ENCODE measurements at places on chromosomes 7 and 10.

GRCh38 chr7:26153823-26154783 is 2.1 kb downstream of the NFE2L3 start:
- DNase-seq: no peak

DNA sequence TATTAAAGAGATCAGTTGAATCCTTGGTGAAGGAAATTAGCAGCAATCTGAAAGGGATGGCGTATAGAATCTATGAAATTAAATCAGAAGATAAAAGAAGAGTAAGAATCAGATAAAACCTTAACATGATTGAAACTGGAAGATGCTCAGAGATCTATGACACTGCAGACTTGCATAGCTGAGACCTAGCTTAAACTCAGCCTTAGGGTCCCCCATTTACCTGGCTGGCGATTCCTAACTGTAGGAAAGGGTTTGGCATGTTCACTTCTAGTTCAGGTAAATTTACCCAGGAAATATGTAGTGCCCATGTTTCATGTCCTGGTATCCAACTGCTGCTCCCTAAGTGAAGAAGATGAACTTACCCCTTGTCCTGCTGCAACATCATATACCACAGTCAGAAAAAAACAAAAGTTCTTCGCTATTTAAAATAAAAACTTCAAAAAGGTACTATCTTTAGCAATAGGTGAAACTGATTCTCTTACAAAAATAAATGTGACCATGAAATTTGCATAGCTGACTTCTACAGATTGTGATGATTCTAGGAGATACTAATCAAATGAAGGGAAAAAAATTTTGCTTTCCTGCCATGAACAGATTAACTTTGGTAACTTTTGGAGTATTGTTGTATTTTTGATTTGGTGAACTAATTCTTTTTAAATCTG is 47.8 kb upstream of the TMEM243 start:
- DNase-seq: no peak

- no peak for DNase-seq
These were observed 16.6 kb upstream of the PTN start for GRCh38 chr7:137360087-137360679.

DNA sequence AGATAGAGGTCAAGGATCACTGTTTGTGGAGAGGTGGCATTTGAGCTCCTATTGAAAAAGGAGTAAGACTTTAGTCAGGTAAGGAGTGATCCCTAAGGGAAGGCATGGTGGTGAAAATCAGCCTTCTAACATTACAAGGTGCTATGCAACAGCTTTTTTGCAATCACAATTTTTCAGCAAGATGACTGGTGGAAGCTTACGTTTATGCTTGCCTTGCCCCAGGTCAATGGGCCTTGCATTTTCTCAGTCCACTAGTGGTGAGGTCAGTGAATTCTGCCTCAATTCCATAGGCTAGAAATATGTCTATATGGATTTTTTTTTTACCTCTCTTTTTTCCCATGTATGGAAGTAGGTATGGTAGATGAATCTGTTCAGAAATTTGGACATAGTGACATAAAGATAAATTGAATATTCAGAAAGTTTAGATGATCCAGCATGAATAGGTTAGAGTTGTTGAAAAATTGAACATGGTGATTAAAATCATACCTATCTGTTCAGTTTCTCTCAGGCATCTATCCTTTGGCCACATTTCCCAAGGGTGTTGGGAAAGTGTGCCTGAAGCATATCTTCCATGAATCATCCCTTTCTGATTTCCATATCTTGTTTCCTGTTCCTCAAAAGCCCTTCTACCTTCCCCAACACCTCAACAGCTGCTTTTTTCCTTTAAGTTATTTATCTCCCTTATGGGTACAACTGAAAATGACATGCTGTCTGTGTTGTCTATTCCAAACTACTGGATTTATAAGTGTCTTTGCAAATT is 71.9 kb upstream of the PTPRZ1 start:
- no peak for DNase-seq

DNA sequence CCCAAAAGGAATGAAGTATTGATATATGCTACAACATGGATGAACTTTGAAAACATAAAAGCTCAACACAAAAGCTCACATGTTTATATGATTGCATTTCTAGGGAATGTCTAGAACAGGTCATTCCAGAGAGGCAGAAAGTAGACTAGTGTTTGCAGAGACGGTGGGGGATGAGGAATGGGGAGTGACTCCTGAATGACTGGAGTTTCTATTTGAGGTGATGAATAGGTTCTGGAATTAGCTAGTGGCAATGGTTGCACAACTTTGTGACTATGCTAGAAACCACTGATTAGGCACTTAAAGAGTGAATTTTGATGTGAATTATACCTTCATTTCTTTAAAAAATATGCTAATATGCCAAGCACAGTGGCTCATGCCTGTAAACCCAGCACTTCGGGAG is 6.9 kb downstream of the KPNA7 start:
- DNase-seq: no peak

DNA sequence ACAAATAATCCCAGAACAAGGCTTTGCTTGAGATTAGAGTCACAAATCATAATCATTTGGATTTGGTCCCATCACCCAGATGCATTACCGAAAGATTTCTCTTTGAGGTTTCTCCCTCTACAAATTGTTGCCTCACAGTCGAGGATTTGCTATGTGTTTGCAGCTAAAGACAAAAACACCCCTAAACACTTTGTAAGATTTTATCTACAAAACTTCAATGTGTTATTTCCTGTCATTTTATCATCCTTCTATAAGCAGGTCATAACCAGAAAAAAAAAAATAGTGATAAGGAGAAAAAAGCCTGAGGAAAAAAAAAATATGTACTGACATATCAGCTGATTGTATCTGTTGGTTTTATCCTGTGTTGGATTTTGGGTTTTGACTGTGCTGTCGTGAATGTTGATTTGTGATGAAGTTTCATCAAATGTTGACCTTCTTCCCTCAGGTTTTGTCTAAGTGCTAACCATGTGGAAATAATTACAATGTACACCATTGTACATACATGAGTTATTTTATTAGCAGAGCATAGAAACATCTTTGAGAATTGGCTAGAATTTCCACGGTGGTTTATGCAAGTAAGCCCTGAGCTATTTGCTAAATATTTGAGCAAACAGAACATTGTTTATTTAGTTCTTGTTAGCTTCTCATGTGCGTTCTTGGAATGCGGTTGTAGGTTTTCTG is 274.4 kb downstream of the NEBL start:
- no peak for DNase-seq

DNA sequence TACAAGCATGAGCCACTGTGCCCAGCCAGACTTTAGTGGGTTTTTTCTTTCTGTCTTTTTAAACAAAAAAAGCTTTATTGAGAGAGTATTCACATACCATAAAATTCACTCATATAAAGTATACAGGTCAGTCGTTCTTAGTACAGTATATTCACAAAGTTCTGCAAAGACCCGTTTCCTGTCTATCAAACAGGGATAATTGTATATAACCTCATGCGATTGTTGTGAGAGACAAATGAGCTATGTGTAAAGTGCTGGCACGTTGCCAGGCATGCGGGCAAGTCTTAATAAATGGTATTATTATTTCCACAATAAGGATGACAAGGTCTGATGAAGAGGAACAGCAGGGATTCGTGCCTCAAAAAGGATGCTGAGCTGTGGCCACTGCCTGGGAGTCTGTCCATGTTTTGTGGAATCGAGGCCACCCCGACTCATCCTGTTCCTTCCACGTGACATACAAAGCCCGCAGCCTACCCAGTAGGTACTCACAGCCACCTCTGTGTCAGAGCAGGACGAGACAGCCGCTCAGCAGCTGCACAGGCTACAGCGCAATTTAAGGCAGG is 51.6 kb downstream of the SMKR1 start:
- peak; percentile 10 for DNase-seq

DNA sequence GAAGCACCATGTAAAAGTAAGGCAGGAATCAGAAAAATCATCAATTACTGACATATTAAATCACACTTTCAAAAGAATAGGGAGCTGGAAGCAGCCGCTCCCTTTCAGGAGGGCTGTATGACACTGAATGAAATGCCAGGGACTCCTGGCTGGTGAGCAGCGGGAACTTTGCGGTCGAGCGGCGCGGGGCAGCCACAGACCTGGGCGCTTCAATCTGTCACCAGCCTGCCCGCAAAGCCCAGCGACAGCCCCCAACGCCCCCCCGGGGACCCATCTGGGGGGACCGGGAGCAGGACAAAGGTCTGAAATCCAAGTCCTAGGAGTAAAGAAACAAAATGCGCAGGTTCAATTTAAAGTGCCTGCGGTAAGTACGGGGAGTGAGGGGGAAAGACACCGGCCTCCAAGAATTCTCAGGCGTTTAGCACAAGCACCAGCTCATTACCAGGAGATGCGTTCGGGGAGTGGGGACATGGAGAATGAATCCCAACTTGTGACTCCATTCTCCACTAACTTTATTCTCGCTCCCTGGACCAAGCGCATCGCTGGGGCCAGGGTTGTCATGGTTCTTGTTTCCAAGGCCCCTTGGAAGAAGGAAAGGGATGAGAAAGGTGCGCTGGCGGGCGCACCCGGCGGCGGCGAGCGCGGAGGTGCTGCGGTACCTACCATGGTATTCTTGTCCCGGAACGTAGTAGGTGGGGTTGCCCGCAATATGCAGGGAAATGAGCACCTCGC is 824 bp downstream of the RELN start:
- DNase-seq: no peak

DNA sequence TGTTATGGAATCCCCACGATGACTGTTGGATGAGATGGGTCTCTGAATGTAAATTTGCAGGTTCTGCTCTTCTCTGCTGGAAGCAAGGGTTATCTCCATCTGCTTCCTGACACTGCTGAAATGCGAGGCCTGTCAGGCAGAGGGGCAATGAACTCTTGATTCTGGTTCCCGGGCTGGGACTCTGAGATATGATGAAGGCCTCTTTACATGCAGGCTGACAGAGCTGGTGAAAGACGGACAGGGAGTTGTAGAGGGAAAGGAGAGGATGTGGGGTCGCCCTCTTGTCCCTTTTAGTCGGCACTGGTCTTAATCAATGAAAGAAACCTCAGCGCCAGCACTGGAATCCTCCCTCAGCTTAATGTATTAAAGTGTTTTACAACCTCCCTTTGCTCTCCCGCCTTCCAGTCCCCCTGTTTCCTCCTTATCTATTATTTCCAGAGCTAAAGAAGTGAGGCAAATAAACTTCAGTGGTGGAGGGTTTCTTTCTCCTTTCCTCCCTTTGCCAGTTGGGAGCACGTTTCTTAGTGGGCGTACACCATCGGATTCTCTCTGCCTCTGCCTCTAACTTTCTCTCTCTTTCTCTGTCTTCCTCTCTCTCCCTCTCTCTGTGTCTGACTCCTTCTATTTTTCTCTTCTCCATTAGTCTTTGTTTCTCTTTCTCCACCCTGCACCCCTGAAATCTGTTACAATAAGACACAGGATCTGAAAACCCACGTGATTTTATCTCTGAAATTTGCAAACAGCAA is 145.6 kb downstream of the BAMBI start:
- no peak for DNase-seq

GRCh38 chr7:156617215-156617614 is 23.4 kb upstream of the RNF32 start:
- no peak for DNase-seq

GRCh38 chr10:62005281-62005680 is 103.8 kb downstream of the ARID5B start:
- no peak for DNase-seq

DNA sequence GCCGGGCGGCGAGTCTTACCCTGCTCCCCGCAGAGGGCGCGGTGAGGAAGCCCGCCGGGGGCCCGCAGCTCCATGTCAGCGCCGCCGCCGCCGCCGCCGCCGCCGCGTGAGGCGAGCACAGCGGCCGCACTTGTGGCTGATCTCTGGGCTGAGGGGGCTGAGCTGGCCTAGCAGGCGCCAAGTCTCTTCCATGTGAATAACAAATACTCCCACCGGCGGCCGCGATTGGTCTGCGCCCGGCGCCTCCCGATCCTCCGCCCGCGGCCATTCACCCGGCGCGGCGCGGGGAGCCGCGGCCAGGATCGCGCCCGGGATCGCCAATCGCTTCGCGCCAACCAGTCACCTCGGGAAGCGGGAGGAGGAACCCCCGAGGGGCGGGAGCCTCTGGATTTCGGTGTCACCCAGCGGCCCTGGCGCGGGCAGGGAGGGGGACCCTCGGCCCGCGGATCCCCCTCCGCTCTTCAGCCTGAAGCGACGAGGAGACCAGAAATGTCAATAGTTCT is at the start of gene GRM8:
Gene GRM8 (minus strand): TSS at position 164 of the 503 bp plus-strand sequence.
- DNase-seq: peak; percentile 7

- DNase-seq: no peak
These were observed 145.7 kb downstream of the REEP3 start for GRCh38 chr10:63666836-63667383.

- DNase-seq: no peak
These were observed 141.5 kb upstream of the EEPD1 start for GRCh38 chr7:36011588-36011965.

DNA sequence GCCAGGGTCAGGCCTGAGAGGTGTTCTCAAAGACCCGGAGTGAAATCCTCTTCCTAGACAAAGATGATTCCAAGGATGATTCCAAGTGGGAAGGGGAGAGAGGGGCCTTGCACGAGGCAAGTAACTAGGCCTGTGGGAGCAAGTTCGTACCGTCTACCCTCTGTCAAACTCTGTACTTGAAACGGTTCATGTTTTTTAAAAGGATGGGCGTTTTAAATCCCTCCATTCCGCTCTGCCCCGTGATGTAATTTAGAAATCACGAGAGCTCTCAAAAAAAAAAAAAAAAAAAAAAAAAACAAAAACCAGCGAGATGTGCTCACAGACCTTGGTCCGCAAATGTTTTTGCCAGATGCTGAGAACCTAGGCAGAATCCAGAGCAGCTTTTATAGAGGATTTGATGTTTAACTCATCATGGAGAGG is 114.7 kb upstream of the CARD11 start:
- no peak for DNase-seq

DNA sequence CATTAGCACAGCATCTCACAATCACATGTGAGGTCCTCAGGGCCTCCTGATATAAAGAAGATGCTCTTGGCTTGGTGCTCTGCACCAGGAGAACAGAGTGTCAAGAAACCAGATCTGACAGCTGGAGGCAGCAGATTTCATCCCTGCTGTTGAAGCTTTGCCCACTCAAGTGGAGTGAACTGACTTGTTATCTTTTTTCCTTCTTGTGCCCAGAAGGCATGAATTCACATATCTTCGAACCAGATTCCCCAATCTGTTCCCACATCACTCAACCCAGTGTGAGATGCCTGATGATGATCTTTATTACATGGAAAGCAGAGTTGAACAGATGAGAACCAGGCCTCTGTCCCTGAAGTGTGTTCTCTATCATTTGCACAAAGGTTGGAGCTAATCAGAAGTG is 521.0 kb downstream of the SORCS1 start:
- DNase-seq: no peak

GRCh38 chr7:35734001-35734483 is 39.1 kb upstream of the HERPUD2 start:
- DNase-seq: no peak

Measured in stimulated activated CD4-positive, alpha-beta T cell treated with anti-CD3 and anti-CD28 coated beads, Interleukin-12 subunit alpha, Interleukin-12 subunit beta, amount 100 ng/mL, for 24 hours (primary cell).